Left hindlimb (tissue), 1 donor: ENCODE measurements at places on chromosomes 2 and 18.

- DNase-seq: no peak
Observed at GRCh38 chr2:48395658-48396057, 134.3 kb upstream of the STON1 start.

DNA sequence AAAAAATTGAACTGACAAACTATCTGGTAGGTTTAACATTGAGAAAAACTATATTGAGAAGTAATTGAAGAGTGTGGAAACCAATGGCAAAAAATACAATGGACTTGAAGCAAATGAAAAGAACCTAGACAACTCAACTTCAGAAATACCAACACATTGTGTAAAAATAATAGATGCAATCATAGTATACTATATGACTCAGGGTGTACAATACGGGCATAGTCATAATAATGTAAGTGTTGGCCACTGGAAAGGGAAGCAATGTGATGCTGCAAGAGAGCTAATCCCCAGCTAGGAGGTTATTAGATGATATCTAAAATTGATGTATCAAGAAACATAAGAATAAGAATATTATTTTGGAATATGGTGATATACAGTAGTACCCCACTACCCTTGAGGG is 45.3 kb downstream of the SMAD7 start:
- no peak for DNase-seq

GRCh38 chr2:24432121-24432520 is 58.9 kb upstream of the NCOA1 start:
- no peak for DNase-seq

DNA sequence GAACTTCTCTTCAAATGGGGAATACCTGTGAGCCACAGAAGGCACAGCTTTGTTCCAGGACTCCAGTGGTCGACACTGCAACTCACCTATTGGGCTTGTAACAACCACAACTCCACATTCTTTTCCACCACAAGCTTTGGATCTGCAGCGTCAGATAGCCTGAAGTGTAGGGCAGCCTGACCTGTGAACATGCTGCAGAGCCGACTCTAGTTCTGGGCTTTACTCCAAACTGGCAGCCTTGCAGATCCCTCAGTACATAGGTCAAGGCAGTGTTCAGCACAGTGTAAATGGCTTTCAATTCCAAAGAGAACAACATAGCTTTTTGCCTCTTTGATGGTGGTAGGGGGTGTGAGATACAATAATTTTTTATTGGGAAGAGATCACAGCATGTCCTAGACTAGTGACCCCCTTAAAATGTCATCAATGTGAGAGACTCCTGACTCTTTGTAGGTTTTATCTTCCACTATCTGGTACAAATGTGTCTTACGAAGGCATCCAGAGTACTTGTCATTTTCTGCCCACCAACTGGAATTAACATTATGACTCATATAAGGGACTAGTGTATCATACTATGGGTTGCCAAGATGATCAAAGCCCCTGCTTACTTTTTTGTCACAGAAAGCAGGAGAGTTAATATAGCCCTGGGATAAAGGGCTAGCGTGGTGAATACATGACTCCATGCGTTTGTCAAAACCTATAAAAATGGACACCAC is 149.8 kb downstream of the COPS8 start:
- peak; percentile 40 for DNase-seq

DNA sequence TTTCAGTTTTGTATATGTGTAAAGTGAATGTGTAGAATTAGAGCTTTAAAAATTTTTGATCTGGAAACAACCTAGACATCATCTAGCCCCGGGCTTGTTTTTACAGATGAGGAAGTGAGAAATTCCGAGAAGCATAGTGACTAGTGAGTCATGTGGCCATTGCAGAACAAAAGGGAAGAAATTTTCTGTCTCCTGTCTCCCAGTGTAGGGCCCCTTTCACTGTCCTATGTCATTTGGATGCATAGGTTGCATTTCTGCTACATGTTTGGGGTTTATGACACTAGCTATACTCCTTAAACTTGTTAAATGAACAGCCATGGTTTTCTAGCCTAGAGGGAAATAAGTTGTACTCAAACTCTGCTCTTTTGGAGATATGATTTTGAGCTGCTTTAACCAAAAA is 84.6 kb downstream of the PLCL1 start:
- no peak for DNase-seq

- no peak for DNase-seq
Observed at GRCh38 chr2:67055387-67056304, 341.5 kb upstream of the ETAA1 start.

DNA sequence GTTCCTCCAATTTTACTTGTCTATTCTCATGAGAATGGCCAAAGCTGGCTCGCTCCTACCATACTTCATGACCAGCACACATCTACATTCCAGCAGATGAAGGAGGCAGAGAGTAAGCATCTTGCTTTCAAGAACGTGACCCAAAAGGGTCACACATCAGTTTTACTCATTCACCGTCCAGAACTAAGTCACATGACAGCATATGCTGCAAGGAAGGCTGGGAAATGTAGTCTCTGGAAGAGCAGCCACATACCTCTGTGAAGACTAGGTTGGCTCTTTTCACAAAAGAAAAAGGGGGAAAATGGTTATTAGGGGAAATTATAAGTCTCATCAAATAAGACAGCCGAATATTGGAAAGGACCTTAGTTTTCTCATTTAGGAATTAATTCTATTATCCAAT is 835.3 kb downstream of the EPHA4 start:
- no peak for DNase-seq

DNA sequence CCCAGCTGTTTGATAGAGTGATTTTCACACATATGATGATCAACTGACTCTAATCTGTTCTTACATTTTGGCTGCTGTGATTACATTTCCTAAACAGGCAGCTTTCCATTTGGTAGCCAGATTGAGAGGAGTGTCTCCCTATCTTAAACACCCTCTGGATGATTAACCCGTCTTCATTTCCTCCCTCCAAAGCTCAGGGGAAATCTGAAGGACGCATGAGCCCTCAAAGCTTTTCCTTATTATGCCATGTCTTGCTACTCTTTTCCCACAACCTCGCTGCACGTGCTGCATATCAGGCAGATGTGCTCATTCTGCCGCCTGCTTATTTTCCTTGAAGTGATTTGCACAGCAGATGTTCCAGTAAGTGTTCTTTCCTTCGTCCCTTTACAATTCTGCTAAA is 837.4 kb downstream of the LRRTM4 start:
- peak; percentile 36 for DNase-seq

- DNase-seq: no peak
Observed at GRCh38 chr18:24552218-24552617, 91.8 kb downstream of the HRH4 start.

- peak; percentile 88 for DNase-seq
Observed at GRCh38 chr18:58338961-58339592, 289.8 kb downstream of the ALPK2 start.

- no peak for DNase-seq
Observed at GRCh38 chr2:135494917-135495316, 36.1 kb downstream of the ZRANB3 start.

- DNase-seq: no peak
Observed at GRCh38 chr2:25387876-25388449, 46.2 kb upstream of the DNMT3A start.

DNA sequence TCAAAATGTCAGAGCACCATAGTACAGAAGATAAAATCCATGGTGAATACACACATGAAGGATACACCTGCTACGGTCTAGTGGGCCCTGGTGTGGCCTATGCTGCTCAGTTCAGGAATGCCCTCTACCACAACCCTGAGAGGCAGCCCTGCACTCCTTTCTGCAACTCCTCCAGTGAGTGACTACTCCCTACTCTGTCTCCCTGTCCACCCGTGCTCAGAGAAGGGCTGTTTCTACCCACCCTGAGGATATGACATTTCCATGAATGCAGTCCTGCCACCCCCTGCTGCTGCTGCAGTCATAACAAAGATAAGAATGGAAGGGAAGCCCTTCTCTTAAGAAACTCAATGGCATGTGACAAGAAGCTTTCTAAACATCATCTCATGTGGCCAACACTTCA is 137.0 kb downstream of the EN1 start:
- no peak for DNase-seq

GRCh38 chr2:118103951-118104940 is 16.0 kb downstream of the INSIG2 start:
- DNase-seq: no peak

DNA sequence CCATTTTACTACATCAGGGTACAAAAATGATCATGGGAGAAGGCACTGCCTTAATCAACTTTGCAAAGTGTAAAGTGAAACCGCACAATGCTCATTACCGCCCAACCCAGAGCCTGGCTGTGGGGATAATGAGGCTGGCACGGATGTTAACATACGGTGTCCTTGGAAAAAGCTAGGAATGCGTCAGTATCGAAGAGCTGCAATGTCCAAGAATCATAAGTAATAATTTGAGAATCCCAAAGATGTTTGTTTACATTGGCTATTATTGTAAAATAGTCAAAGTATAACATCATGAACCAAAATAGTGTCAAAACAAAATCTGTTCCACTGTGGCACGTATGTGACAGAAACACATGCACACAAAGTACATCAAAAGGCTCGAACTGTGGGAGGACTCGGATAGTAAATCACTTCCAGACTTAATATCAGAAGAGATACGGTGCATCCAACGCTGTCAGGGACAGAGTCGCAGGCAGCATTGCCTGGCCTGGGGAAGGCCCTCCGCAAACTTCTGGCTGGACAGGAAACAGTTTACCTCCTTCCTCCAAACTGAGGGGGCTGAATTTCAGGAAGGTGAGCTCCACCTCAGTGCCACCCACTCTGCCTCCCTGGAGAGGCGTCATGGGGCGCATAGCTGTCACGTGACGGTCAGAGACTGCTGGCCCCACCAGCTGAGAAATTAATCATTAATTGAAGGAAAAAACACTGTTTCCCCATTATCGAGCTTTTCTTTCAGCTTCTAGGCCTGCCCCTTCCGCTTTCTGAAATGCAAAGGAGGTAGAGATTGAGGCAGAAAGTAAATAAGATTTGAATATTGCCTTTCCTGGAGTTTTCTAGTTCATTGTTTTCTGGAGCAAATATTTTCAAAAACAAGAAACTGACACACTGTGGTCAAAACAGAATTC is 1.8 kb upstream of the ID2 start:
- peak; percentile 64 for DNase-seq

GRCh38 chr2:241195506-241196130 is 7.1 kb downstream of the ANO7 start:
- no peak for DNase-seq

DNA sequence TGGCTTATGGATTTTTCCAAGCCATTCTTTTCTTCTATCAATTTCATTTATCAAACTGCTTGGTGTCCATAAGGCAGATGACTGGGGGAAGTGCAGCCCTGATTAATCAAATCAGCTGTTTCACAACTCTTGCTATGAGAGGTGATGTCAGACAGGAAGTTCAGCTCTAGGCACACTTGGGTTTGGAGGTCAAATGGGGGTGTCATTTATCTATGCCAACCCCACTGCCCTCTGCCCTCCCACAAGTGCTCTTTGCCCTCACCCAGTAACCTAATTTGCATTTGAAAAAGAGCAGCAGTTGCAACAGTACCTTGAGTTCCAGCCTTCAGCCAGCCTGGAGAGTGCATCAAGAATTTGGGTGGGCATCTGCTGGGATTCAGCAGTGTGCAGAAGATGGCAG is 431.3 kb upstream of the SPRED2 start:
- DNase-seq: no peak

DNA sequence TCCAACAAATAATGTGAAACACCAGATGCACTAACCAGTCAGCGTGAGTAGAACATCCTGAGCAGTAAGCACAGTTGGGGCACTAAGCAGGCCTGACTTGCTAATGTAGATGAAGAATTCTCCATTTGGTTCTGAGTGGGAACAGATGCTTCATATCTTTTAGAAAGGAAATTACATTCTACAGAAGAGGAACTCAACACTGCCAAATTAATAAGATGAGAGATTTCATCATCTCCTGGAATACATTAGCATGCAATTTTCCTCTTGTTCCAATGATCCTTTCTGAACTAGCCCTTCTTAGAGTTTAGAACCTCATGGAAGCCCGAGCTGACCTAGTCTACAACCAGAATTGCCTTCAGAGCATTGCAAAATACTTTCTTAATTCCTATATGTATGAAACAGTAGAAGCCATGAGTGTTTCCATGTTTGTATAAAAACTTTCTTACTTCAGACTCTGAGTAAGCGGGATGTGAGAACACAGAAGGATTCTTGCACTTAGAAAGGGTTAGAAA is 34.8 kb downstream of the COL5A2 start:
- DNase-seq: no peak

- DNase-seq: no peak
Observed at GRCh38 chr2:122451040-122451439, 695.6 kb downstream of the TSN start.

- DNase-seq: peak; percentile 33
Observed at GRCh38 chr2:239075918-239076758, 228.3 kb downstream of the TWIST2 start.

DNA sequence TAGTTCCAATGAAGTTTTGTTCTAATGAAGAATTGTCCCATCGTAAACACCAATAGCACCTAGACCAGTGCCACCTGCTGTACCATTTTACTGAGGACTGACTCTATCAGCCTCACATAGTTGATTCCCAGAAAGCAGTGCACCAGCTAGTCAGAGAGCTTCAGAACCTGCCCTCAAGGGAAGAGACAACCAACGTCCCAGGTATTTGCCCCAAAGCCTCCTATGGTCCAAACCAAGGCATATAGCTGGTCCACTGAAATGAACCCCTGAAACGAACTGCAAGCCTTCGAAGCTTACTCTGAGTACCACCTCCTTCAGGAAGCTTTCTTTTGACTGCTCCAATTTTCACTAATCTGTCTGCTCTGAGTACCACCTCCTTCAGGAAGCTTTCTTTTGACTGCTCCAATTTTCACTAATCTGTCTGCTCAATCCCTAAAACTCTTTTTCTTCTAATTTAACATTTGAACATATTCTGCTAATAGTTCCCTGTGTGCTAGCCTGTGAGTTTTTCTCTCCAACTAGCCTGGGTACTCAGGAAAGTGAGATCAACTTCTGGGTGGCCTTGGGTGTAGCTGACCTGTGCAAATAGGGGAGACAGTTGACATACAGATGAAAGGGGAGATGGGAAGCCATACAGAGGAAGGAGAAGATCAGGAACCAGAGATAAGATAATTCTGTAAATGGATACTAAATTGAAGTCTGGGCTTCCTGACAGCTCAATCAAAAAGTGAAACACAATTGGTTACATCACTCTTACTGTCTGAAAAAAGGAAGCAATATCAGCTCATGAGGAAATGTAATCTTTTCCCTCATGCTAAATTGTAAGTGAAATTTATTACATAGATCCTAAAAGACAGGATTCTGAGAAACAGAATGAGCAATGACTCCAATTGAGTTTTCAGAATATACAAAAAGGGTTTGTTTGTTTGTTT is 33.5 kb upstream of the EML4 start:
- no peak for DNase-seq

DNA sequence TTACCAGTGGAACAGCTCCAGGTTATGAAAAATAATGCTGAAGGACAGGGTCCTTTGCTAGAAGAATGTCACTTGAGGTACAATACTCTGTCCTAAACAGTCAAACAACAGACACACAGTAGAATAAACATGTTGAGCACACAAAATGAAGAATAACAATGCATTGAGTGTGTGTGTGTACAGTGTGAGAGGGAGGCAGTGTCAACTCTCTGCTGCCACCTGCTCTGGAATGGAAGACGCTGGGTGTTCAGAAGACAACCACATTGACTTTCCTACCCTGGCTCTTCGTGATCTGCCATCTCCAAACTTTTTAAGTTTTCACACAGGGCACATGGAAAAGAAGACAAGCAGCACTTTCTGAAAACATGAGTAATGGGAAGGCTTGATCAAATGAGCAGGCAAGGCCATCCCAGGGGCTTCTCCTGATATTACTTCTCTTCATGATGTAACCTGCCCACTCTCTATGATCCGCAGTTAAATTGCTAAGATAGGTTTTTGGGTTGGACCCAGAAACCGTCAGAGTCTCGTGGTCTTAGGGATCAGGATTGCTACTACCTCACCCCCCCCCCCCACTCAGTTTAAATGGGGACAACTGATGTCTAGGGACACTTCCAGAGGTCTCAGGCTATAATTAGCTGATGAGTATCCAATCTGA is 533.2 kb upstream of the TNP1 start:
- DNase-seq: no peak
